ENCODE measurements at places on chromosomes 11 and 22. TPM values are rescaled to one million over a fixed set of nuclear protein-coding genes. Genes with fewer than 3 reads are reported as not detected.

Gene MISFA
- total RNA-seq, result 1.9 TPM

Gene DEUP1
- not detected for total RNA-seq

DNA sequence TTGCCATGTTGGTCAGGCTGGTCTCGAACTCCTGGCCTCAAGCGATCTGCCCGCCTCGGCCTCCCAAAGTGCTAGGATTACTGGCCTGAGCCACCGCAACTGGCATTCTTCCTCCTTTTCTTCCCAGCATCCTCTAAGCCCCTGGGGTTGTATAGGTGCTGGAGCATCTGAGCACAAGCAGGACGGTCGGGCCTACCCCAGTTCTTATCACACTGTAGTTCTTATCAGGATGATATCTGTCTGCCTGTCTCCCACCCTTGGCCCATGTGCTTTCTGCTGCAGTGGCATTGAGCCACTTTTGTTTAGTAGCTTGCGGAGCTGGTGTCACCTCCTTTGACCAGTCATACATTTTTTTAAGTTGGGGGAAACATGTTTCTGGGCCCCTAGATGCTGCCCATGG is 1.9 kb downstream of the RHOD start:
- peaks cover 10% of the 10 kb centered on the region for H3K27me3 ChIP-seq
- no peak overlapping the region for H3K4me3 ChIP-seq
- DNase-seq, result no peak
- peaks cover 12% of the 10 kb centered on the region for H3K4me1 ChIP-seq
- no peak overlapping the region for H3K27ac ChIP-seq
- H3K36me3 ChIP-seq, result no peaks in the 10 kb centered on the region

DNA sequence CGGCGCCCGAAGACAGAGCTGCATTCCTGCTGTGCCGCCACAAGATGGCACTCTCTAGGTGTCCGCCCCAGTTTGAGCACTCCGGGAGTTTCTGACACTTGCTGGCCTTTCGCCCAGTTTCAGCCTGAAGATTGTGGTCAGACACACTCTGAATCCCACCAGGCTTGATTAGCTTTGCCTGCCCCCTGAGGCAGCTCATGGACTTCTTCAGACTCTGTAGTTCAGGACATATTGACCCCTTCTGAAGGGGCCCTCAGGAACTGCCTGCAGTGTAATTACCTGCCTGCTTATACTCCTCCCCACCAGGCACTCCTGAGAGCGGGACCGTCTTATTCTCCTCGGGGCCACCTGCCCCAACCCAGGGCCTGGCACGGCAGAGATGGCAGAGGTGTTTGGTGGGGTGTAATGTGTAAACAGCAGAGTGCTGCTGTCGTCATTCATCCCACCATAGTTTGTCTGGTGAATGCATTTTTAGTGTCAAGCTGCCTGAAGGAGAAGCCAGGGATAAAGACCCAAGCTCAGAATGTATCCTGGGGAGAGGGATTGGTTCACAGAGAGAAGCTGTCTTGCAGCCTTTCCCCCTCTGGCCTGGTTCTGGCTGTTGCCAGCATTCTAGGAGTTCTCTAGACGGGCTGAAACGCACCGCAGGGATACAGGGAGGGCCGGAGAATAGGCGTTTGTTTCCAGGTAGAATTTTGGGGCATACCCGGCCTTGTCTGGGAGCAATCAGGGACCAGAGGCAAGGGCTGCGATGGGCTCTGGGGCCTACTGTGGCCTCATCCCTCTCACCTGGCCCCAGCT is 46.4 kb downstream of the EIF3F start:
- peaks cover 2% of the 10 kb centered on the region for H3K4me1 ChIP-seq
- H3K27me3 ChIP-seq, result peaks cover under 1% of the 10 kb centered on the region
- DNase-seq, result peak; percentile 49
- H3K36me3 ChIP-seq, result no peaks in the 10 kb centered on the region
- no peak overlapping the region for H3K27ac ChIP-seq

Gene POLR2L
- total RNA-seq, result 90.3 TPM

DNA sequence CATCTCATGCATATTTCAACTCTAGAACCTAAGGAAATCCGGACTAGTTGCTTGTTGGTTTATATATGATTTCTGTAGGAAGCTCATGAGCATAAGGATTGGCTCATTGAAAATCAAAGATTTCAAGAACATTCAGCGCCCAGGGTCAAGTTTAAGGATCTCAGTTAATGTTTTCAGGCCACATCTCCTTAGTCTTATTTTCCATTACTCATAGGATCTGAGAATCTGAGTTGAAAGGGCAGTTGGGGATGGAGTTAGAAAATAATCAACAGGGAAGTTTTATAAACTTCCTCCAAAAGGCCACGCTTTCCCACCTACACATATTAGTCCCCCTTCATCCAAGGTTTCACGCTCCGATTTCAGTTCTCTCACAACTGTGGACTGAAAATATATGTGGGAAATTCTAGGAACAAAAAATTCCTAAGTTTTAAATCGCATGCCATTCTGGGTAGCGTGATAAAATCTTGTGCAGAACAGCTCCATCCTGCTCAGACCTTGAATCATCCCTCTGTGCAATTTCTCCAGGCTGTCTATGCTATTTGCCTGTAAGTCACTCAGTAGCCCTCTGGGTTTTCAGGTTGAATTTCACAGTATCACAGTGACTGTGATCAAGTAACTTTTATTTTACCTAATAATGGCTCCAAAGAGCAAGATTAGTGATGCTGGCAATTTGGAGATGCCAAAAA is 160.2 kb downstream of the KIRREL3 start:
- H3K27ac ChIP-seq, result no peak overlapping the region
- no peaks in the 10 kb centered on the region for H3K36me3 ChIP-seq
- no peak for DNase-seq
- H3K27me3 ChIP-seq, result peaks cover 3% of the 10 kb centered on the region
- no peak overlapping the region for H3K4me3 ChIP-seq
- H3K4me1 ChIP-seq, result no peaks in the 10 kb centered on the region

GRCh38 chr11:73233692-73234470 is 15.8 kb downstream of the P2RY2 start:
- no peak overlapping the region for H3K4me3 ChIP-seq
- H3K4me1 ChIP-seq, result no peaks in the 10 kb centered on the region
- H3K27ac ChIP-seq, result no peak overlapping the region
- H3K27me3 ChIP-seq, result no peaks in the 10 kb centered on the region
- no peaks in the 10 kb centered on the region for H3K36me3 ChIP-seq
- DNase-seq, result no peak

Gene GRK3
- 23.4 TPM for total RNA-seq

- no peak overlapping the region for H3K27ac ChIP-seq
- DNase-seq, result no peak
- no peak overlapping the region for H3K4me3 ChIP-seq
- no peaks in the 10 kb centered on the region for H3K36me3 ChIP-seq
- H3K4me1 ChIP-seq, result peaks cover 40% of the 10 kb centered on the region
These were observed 45.3 kb upstream of the ADA2 start for GRCh38 chr22:17264321-17265052.

DNA sequence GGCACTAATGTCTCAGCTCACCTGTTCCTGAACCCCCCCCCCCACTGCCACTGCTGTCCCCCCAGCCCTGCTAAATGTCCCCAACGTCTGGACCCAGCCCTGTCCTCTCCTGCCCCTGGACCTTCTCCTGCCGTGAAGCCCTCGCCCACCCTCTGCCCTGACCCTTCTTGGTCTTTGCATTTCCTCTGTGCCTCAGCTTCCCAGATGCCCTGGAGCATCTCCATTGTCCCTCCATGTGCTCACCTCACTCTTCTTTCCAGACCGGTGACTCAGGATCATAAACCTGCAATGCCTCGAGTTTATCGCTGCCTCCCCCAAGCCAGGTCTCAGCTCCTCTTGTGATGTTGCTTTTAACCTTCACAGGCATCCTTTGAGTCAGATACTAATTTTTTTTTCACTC is 416.4 kb downstream of the BRD1 start:
- no peaks in the 10 kb centered on the region for H3K36me3 ChIP-seq
- H3K27me3 ChIP-seq, result no peaks in the 10 kb centered on the region
- H3K4me3 ChIP-seq, result no peak overlapping the region
- H3K4me1 ChIP-seq, result no peaks in the 10 kb centered on the region

Gene OR52H1
- not detected for total RNA-seq

Gene OR4D5
- total RNA-seq, result not detected

DNA sequence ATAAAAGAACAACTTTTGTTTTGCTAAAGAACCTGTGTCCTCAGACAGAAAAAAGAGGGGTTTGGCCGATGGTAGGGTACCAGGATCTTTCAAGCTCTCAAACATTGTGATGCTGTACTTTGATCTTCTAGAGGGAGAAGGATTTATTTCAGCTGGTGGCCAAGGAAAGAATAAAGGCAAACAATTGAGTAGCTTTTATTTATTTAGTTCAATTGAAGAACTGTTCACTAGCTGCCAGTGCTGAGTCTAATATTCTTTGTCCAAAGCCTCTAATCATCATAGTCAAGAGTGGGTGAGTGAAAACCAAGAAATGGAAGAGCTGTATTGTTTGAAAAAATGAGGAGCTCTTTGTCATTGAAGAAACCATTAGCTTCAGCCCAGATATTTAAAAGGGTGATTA is 138.4 kb downstream of the FAT3 start:
- DNase-seq, result no peak
- H3K36me3 ChIP-seq, result no peaks in the 10 kb centered on the region
- H3K27ac ChIP-seq, result no peak overlapping the region
- no peaks in the 10 kb centered on the region for H3K27me3 ChIP-seq

- no peaks in the 10 kb centered on the region for H3K36me3 ChIP-seq
- no peak overlapping the region for H3K27ac ChIP-seq
- no peaks in the 10 kb centered on the region for H3K4me1 ChIP-seq
- DNase-seq, result no peak
- H3K4me3 ChIP-seq, result no peak overlapping the region
These were observed 42.5 kb upstream of the DEUP1 start for GRCh38 chr11:93288079-93288478.

Gene PYGM
- 3.9 TPM for total RNA-seq

Gene MYBPC3
- total RNA-seq, result not detected

DNA sequence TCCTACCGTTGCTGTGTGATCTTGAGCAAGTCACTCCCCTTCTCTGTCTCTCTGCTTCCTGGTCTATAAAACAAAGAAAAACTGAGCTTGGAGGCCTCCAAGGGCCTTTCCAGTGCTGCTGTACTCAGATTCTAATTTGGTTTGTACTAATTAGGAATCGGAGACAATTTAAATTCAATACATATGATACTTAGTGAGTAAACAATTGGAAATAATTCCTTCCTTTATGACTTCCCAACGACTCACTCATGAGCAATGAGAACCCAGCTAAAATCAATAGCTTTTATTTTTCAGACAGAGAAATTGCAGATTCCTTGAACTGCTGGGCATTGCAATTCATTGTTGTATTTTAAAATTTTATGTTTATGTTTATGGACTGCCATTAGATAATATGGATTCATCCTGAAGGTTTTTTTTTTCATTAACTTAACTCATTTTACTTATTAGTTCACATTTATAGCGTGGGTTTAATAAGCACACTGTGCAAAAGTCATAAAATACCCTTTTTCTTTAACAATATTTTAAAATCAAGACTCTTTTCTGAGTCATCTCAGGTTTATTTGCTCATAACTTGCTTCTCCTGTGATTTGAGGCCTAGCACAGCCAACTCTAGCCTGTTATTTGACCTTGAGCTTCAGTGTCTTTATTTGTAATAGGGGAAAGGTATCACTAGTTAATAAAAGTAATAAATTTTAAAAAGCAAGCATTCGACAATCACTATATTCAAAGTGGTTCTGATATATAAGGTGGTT is 95.8 kb downstream of the TP53I11 start:
- H3K27ac ChIP-seq, result no peak overlapping the region
- H3K27me3 ChIP-seq, result peaks cover 36% of the 10 kb centered on the region
- H3K4me3 ChIP-seq, result no peak overlapping the region
- H3K36me3 ChIP-seq, result no peaks in the 10 kb centered on the region

DNA sequence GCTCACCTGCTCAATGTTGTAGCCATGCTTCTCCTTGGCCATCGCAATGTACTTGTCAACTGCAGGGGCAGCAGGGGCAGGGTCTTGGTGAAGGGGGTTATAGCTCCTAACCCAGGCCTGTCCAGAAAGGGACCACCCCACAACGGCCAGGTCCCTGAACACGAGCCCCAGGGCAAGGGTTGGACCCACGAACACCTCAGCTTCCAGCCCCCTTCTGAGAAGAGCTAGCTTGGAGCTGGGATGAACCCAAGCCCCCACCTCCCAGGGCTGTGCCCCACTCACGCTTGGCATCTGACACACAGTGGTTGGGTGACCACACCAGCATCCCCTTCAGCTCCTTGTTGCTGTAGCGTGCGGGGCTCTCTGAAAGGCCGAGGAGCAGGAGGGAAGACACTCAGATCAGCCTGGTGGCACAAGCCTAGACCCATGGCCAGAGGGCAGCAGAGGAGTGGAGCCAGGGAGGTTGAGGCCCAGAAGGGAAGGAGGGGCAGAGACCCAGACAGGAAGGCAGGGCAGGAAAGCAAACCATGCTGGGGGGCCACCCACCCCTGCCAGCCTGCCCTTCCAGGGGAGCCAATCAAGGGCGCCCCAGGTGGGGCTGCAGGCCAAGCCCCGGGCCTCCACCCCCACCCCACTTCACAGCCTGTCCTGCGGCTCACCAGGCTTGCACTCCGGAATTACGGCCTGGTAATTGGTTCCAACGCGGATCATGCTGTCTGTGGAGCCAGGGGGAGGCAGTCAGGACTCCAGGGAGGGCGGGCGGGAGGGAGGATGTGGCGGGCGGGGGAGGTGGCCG is 1.9 kb downstream of the RCOR2 start:
- peaks cover 3% of the 10 kb centered on the region for H3K36me3 ChIP-seq
- DNase-seq, result no peak
- H3K4me3 ChIP-seq, result no peak overlapping the region
- H3K4me1 ChIP-seq, result peaks cover 15% of the 10 kb centered on the region
- H3K27ac ChIP-seq, result no peak overlapping the region

DNA sequence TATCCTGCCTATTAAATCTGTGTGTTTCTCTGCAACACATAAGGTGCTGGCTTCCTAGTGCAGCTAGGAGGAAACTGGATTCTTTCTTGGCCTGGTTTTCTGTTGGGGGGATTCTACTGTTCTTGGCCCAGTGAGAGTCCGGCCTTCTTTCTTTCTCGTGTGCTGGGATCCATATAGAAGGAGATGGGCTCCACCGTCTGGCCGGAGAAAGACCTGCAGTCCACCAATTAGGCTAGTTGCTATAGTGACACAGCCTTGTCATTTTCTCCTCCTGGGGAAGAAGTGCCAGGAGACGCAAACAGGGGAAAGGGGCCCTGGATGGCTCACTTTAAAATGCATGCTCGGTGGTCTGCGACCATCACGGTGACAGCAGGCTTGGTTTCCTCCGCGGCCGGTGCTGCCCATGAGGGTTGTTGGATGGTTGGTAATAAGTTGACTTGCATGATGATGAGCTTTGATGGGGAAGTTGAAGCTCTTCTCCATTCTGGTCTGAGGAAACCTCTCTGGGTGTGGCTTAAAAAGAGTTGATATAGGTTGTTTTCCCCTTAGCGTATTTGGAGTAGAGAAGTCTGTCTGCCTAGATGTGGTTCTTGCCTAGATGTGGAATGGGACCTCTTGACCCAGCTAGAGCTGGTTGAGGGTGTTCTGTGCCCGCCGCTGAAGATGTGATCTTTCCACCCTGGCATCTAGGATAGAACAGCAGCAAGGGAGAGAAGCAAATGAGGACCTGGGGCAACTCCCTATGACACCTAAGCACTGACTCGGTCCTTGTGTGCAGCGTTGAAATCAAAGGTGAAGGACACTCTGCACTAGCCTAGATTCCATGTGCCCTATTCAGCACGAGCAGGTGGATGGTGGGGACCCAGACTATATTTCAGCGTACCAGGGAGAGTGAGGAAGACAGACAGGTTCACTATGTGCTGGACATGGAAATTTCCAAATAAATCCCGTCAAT is 1335.0 kb downstream of the BRD1 start:
- no peaks in the 10 kb centered on the region for H3K36me3 ChIP-seq
- no peak overlapping the region for H3K4me3 ChIP-seq
- H3K27me3 ChIP-seq, result peaks cover 39% of the 10 kb centered on the region
- H3K4me1 ChIP-seq, result no peaks in the 10 kb centered on the region
- DNase-seq, result peak; percentile 33

GRCh38 chr11:32396991-32397390 is 38.3 kb downstream of the WT1 start:
- H3K4me3 ChIP-seq, result no peak overlapping the region
- no peak for DNase-seq
- no peak overlapping the region for H3K27ac ChIP-seq

Gene CRYBA4
- total RNA-seq, result not detected

All from activated CD4-positive, alpha-beta T cell treated with anti-CD3 and anti-CD28 coated beads, Interleukin-2, amount 10 ng/mL, durations not matched to agents 7 days and 5 days (primary cell).